Caki2 (cell line): ENCODE measurements at places on chromosomes 3 and 15. TPM values are rescaled to one million over a fixed set of nuclear protein-coding genes. Genes with fewer than 3 reads are reported as not detected.

DNA sequence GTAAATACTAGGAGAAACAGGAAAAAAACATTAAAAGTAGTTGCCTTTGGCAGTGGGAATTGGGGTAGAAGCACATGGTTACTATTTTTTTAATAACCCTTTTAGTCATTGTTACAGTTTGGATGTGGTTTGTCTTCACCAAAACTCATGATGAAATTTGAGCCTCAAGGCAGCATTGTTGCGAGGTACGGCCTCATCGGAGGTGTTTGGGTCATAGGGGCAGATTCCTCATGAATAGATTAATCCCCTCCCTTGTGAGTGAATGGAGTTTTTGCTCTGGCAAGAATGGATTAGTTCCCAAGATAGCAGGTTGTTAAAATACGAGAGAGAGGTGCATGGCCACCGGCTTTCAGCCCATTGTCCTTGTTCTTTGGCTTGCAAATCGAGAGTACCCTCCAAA, 92.6 kb downstream of the LEKR1 start:
- DNase-seq, result no peak

DNA sequence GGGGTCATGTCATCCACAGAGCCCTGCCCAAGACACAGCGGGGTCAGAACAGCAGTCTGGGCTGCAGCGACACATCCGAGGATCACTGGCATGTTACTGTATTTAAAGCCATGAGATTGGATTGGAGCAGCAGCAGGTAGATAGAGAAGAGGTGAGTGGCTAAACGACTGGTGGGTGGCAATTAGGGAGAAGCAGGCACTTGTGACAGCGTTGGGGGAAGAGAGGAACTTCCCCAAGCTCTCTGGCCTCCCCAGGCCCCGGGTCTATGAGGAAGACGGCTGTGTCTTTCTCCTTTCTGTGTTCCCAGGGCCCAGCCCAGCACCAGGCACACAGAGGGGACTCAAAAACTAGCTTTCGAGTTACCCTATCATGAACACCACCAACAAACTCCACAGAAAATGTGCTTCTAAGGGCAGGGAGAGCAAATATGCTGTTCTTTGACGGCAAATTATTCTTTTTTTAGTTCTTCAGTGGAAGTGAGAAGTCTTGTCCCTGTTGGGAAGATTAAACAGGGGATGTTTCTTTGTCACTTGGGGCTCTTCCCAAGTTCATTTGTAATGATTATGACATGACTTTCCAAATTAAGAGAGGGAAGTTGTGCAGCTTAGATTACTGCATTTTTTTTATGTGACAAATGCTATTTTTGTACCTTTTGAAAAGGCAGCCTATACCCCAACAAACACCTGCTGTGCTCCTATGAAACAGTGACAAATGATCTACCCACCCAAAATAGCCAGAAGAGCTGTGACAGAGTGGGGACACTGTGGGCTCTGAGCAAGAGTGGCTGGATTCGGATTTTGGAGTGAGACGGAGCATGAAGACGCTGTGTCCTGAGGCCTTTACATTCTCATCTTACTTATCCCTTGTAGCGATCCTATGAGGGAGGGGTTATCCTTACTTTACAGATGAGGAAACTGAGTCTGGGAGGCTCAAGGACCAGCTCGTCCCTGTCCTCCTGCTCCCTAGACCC, 7.2 kb upstream of the SYNM start:
- DNase-seq, result no peak

GRCh38 chr3:197545101-197545500, 10.7 kb downstream of the BDH1 start:
- no peak for DNase-seq

GRCh38 chr15:43270676-43271306, 4.1 kb upstream of the TGM5 start:
- DNase-seq, result no peak

DNA sequence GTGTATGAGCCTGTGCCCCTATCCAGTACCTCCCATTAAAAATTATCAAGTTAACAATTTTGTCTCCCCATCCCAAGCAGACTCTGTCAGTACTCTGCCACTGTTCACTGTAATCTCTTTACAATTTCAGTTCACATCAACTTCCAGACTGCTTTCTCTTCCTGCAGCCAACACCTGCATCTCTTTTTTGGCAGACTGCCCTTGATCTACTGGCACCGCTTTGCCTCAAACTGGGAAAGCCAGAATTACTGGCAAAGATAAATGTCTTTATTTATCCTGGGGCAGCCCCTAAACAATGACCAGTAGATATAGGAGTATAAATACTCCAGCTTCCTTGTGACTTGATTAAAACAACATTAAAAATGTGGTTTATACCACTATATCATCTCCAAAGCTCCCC, 494.1 kb downstream of the ZNF385D start:
- DNase-seq, result no peak

DNA sequence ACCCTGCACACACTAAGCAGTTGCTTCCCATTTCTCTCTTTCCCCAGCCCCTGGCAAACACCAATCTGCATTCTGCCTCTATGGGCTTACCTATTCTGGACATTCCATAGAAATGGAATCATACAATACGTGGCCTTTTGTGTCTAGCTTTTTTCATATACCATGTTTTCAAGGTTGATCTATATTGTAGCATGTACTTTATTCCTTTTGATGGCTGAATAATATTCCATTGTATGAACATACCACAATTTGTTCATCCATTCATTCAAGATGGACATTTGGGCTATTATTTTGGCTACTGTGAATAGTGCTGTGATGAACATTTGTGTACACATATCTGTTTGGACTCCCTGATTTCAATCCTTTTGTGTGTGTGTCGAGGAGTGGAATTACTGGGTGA, 18.1 kb upstream of the ADAMTS9 start:
- DNase-seq, result no peak

DNA sequence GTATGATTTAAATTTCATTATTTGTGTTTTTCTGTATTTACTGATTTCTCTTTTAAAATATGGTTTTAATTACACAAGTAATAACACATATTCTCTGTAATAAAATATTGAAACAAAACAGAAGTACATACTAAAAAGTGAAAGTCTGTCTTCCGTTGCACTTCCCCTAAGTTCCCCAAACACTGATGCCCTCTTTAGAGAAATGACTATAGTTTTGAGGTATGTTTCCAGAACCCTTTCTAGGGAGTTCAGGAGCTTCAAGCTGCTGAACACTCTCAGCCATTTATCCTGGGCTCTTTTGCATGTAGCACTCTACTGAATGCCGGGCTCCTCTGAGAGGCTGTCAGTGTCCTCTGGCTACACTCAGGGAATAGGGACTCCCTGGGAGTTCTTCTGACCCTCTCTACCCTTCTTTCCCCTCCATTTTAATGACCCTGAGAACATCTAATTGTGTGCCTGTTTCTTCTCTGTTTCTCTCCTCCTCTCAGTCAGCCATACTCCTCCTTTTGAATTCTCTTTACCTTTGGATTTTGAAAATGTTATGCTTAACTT, 60.4 kb upstream of the KCNAB1 start:
- no peak for DNase-seq

DNA sequence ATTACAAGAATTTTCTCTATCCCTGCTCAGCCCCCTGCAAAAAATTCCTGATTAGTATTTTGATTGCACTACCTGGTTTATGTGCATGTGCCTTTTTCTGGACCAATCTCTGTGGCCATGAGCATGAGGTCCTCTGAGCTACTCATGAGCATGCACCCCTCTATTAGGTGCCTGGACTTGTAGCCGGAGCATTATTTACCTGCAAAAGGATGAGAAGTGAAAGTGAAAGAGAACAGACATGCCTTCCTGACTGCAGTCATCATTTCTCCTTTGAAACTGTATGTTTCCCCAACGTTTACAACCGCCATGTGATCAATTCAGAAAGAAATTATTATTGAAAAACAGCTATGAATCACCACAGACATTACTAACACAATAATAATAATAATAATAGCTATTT, 1008.8 kb downstream of the ROBO2 start:
- no peak for DNase-seq

DNA sequence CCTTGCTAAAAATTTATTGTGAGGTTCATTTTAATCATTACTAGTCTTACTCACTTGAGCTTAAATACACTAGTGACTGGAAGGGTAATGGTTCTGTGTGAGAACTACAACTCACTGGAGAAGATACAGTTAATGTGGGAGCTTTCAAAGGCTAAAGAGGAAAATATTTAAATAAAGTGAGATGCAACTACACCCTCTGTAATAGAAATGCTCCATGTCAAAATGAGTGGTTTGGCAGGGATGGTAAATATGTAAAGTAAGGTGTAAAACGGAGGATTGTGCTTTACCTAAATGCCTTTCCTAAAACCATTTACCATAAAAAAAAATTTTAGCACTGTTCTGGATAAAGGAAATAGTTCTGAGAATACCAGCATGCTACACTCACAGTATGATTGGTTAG, 15.3 kb downstream of the LRRC57 start:
- no peak for DNase-seq

GRCh38 chr3:156685198-156685597, 10.8 kb downstream of the TIPARP start:
- no peak for DNase-seq

DNA sequence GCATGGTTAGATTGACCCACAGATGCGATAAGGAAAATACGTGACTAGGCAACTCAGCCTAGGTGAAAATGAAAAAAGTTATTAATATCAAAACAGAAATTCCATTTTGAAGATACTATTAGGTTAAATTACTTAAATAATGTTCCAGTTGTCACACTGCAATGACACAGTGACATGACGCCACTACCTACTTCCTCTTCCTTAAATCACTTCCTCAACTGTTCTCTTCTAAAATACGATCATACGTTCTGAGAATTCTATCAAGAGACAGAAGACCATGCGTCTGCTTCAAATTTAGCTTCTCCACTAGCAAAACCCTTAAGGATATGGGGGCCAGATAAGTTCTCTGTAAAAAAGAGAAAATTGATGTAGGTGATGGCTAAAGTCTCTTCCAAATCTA, 18.2 kb downstream of the CMTM6 start:
- no peak for DNase-seq

- no peak for DNase-seq
These were observed 735.6 kb upstream of the GBE1 start for GRCh38 chr3:82496890-82497560.

DNA sequence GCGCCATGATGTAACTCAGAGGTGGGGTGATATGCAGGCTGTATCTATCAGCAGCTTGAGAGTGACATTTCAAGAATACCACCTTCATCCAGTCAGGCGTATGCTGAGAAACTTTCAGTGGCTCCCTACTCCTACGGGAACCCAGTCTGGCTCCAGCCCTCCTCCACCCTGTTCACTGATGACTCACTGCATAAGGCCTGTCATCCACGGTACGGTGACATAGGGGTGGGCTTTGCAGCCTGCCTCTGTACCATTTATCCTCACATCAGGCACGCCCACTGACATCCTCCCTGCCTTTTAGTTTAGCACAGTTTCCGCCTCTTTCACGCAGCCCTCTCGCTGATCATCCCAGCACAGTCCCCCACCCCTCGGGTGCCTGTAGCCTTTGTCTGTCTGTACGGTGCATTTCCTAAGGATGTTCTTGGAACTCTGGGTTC, 11.7 kb downstream of the PXYLP1 start:
- peak; percentile 14 for DNase-seq

- DNase-seq, result no peak
These were observed 21.4 kb upstream of the KPNA1 start for GRCh38 chr3:122535964-122536631.

DNA sequence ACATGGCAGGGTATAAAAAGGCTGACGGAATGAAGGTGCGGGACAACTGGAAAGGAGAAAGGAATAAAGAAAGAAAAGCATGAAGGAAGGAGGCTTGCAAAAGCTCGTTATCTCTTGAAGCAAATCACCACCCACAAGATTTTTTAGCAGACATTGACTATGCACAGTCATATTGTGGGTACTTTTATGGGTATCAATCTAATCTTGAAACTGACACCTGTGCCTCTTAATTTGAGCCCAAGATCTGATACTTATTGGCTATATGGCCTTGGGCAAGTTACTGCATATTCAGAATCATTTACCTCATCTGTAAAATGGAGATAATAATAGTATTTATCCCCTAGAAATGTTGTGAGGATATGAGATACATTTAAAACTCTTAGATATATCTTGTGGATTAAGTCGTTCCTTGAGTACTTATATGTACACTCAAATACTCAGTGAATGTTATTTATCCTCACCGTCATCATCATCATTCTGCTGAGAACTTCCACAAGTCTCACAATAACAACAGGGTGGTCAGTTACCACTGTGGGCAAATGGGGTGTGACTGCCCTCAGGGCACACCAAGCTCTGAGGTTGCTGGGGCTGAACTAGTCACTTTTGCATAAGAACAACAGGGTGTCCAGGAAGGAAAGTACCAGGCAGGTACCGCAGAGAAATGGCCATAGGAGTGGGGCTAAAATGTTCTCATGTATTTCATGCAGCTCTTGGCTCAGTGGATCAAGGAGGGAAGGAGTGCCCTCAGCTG, 266.1 kb downstream of the SLC9A9 start:
- no peak for DNase-seq

DNA sequence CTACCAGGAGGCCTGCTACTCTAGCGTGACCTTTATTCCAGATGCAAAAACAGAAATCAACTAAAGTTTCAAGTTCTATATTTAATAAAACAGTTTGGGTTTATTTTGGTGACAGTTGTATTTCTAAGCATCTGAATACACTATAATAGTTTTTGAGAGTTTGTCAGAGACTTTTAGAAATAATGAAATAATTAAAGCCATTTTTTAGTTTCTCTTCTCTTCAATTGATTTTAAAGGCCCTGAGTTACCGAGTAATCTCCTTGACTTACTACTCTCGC, 523.4 kb downstream of the CADM2 start:
- DNase-seq, result no peak

DNA sequence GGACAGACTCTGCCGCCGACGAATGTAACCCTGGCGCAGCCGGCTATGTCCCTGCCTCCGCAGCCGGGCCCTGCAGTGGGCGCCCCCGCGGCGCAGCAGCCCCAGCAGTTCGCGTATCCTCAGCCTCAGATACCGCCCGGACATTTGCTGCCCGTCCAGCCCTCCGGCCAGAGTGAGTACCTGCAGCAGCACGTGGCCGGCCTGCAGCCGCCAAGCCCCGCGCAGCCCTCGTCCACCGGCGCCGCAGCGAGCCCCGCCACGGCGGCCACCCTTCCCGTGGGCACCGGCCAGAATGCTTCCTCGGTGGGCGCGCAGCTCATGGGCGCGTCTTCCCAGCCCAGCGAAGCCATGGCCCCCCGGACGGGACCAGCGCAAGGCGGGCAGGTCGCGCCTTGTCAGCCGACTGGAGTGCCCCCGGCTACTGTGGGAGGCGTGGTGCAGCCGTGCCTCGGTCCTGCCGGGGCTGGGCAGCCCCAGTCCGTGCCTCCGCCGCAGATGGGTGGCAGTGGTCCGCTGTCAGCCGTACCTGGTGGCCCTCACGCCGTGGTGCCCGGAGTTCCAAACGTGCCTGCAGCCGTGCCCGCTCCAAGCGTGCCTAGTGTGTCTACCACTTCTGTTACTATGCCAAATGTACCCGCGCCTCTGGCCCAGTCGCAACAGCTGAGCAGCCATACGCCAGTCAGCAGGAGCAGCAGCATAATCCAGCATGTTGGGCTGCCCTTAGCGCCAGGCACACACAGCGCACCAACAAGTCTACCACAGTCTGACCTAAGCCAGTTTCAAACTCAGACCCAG, 2.4 kb downstream of the TSC22D2 start:
- DNase-seq, result peak; percentile 48

GRCh38 chr3:57764794-57765193, 8.7 kb downstream of the SLMAP start:
- DNase-seq, result no peak

- no peak for DNase-seq
These were observed 16.2 kb downstream of the NEDD4 start for GRCh38 chr15:55977231-55977630.

GRCh38 chr3:179464323-179465092, 13.2 kb upstream of the GNB4 start:
- no peak for DNase-seq

Gene TRIM42
- total RNA-seq, result not detected in 2 replicates

Gene NIT2
- 108 and 109 TPM in 2 replicates for total RNA-seq

Gene ARMC8
- 24.4 and 26.1 TPM in 2 replicates for total RNA-seq

Gene COLQ
- not detected in 2 replicates for total RNA-seq

Gene CSPG5
- 4.4 and 12.5 TPM in 2 replicates for total RNA-seq

Gene UTS2B
- total RNA-seq, result 8.1 TPM in 1 of 2 replicates, not detected in the other
